ENCODE measurements at places on chromosomes 13 and 19. TPM values are rescaled to one million over a fixed set of nuclear protein-coding genes. Genes with fewer than 3 reads are reported as not detected.

The MUC16 gene
- total RNA-seq, result not detected

The CCNA1 gene
- 0.39 TPM for total RNA-seq

The ENOX1 gene
- total RNA-seq, result 5.5 TPM

The APOC4 gene
- not detected for total RNA-seq

The IGFL1 gene
- total RNA-seq, result not detected

The AP2A1 gene
- total RNA-seq, result 145 TPM

The ZNF296 gene
- 0.07 TPM for total RNA-seq

The SOX21 gene
- 0.07 TPM for total RNA-seq

The ADAT3 gene
- total RNA-seq, result 2.5 TPM

The SERPINE3 gene
- not detected for total RNA-seq

The EMP3 gene
- 132 TPM for total RNA-seq

The CNOT3 gene
- 14.1 TPM for total RNA-seq

The HRC gene
- total RNA-seq, result 0.65 TPM

The SBK3 gene
- total RNA-seq, result 0.07 TPM

The NOVA2 gene
- 0.20 TPM for total RNA-seq

The NLRP7 gene
- not detected for total RNA-seq

The CEACAM6 gene
- total RNA-seq, result not detected

The ZIC5 gene
- total RNA-seq, result not detected

The ELF1 gene
- total RNA-seq, result 45.2 TPM

The MRPS12 gene
- total RNA-seq, result 27.4 TPM

The KLK12 gene
- not detected for total RNA-seq
